Stimulated activated CD4-positive, alpha-beta T cell treated with anti-CD3 and anti-CD28 coated beads, Interleukin-4, amount 100 ng/mL, for 1 hour (primary cell): ENCODE measurements at places on chromosomes 2 and 18.

- no peak for DNase-seq
Observed at GRCh38 chr18:47829831-47830230, 100.6 kb downstream of the SMAD2 start.

DNA sequence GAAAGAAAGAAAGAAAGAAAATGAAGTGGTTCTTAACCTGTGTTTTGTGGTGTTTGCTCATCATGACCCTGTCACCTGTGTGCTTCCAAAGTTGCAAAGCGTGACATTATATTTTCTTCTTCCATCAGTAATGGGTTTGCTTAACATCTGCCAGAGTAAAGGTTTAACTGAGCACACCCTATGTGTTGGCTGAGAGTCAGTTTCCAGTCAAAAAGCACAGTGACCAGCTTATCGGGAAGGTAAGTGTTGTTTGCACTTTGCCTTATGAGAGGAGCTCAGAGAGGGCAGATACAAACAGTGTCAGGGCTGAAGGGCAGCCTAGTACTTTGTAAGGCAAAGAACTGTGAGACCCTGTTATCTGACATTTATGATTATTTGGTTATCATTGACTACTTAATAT, 406.2 kb upstream of the CWC22 start:
- DNase-seq, result no peak

DNA sequence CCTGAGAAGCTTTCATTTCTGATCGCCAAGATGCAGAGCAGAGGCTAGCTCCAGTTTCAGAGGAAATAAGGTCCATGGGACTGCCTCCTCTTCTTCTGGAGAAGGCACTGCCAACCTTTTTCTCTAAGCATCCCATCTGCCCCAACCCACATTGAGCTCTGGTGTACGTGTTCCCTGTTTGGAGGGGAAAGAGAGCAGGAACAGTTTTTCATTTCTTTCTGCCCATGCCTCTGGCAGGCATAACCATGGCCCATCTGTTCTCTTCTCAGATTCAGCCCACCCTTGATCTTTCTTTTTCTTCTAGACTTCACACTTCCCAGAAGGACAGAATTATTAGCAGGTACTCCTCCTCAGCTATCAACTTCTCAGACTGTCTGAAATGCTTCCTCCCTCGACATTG, 1110.3 kb upstream of the KLHL29 start:
- no peak for DNase-seq

GRCh38 chr2:144086965-144087364, 433.0 kb downstream of the ZEB2 start:
- no peak for DNase-seq

DNA sequence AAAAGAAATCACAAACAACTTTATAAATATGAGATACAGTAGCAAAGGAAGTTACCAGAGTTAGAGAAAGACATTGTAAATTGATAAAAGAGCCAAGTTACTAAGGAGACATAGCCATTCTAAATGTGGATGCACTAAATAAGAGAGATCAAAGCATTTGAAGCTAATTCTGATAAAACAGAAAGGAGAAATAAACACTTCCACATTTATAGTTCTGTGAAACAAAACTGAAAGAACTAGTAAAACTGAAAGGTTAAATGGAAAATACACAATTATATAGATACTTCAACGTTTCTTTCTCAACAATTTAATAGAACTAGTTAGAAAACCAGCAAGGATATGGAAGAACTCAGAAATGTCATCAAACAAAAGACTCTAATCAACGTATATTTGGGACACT, 309.0 kb upstream of the CDH2 start:
- no peak for DNase-seq

DNA sequence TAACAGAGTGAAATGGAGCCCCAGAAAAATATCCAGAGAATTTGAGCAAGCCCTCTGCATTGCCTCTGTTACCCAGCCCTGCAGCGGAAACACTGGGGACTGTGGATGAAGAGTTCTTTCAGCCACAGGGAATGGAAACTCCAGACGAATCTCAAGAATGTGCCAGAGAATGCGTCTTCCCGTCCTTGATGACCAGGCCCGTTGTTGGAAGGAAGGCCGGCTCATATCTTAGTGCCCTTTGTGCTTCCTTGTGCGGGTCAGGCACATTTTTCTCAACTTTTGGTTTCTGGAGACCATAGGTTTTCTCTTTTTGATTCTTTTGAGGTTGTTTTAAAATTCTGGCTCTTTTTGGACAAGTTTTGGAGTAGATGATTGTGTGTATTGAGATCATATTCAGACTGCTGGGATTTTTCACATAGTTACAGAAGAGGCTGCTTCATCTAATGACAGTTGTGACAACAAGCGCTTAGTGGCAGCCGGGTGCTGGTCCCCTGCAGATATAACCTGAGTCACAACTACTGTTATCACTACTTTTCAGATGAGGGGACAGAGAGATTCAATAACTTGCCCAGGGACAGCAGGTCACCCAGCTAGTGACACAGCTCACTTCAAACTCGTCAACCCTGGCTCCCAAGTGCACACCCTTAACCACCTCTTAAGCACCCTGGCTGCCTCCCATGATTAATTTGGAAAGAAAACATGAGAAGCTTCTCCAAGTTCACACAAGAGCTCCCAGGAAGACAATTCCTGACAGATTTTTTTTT, 15.7 kb downstream of the MAL start:
- no peak for DNase-seq

DNA sequence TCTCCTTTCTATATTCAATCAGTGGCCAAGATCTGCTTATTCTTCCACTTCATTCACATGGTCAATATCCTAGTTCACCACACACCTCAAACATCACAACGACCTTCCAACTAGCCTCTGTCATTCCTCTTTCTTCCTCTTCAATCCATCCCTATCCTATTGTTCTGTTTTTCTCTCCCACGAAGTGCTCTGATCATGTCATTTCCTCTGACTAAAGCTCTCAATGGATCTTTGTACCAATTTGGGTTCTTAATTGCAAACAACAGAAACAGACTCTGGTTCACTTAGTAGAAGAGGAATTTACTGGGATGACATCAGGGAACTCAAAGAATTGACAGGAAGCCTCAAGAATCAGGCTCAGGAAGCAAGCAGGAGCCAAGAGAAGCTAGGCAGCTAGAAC, 23.5 kb downstream of the WNT10A start:
- DNase-seq, result no peak

DNA sequence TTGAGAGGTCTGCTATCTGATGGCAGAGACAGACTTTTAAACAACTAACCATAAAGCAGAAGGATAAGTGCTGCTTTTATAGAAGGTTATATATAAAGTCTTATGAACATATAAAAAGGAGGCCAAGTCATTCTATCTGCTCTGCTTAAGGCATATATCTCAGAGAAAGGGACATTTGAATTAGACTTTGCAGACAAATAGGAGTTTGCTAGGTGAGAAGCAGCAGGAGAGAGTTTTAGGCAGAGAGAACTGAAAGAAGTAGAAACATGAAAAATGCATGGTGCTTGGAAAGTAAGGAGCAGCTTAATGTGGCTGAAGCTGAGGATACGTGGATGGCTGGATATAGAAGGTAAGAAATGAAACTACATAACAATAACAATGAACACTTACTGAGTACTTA, 65.4 kb downstream of the LYPD1 start:
- DNase-seq, result no peak

- DNase-seq, result no peak
Observed at GRCh38 chr2:151237422-151238025, 24.1 kb downstream of the RBM43 start.

DNA sequence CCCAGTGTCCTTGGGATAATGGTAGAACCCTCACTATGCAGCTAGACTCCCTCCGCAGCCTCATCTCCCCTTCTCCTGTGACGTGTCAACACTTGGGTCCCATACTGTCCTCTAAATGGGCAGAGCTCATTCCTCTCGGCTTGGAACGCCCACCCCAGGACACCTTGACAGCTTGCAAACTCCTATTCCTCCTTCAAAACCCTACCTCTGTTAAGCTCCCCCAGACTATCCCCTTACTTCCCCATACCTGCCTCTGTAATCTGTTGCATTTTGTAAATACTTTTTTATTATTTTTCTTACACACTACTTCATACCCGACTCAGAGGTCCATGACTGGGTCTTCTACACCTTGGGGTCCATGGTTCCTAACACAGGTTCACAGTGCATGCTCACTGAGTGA, 28.0 kb downstream of the STEAP3 start:
- no peak for DNase-seq

DNA sequence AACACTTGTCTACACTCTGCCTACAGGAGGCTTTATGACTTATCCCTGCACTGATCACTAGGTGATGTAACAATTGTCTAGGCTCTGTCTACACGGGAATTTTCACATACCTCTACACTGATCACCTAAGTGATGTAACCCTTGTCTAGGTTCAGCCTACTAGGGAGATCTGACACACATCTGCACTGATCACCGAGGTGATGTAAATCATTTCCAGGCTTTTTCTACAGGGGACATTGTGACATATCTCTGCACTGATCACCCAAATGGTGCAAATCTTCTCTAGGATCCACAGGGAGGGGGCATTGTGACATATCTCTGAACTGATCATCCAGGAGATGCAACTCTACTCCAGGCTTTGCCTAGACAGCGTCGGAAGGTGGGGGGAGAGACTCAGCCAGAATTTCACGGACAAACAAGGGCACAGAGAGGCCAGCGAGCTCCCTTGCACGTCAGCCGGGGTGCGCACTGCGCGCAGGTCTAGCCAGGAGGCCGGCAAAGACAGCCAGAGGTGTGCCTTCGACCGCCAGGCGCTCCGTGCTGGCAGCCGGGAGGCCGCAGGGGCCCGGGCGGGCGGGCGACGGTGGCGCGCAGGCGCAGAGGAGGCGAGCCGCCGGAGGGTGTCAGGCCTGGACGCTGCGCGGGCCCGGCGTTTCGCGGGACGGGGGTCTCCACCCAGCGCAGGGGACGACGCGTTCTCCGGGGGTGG, 46.9 kb upstream of the USP14 start:
- DNase-seq, result peak; percentile 66

- no peak for DNase-seq
Observed at GRCh38 chr2:10647441-10647840, 42.3 kb downstream of the NOL10 start.

DNA sequence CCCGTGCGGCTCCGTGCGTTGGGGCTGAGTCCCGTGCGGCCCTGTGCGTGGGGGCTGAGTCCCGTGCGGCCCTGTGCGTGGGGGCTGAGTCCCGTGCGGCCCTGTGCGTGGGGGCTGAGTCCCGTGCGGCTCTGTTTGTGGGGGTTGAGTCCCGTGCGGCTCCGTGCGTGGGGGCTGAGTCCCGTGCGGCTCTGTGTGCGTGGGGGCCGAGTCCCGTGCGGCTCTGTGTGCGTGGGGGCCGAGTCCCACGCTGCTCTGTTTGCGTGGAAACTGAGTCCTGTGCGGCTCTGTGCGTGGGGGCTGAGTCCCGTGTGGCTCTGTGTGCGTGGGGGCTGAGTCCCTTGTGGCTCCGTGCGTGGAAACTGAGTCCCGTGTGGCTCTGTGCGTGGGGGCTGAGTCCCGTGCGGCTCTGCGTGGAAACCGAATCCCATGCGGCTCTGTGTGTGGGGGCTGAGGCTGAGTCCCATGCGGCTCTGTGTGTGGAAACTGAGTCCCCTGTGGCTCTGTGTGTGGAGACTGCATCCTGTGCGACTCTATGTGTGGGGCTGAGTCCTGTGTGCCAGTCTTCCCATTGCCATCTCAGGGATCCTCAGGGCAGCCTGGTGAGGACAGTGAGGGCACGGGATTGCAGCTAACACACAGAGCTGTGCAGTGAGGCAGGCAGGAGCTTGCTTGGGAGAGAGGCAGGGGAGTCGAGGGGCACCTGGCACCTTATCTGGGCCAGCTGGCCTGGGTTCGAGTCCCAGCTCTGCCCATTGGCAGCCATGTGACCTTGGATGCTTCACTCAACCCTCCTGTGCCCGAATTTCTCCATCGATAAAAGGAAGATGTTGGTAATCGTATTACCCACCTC, 44.5 kb downstream of the LDLRAD4 start:
- DNase-seq, result no peak

GRCh38 chr18:47586418-47587070, 335.1 kb upstream of the SKOR2 start:
- no peak for DNase-seq

- no peak for DNase-seq
Observed at GRCh38 chr18:35049111-35050027, 8.2 kb downstream of the MAPRE2 start.

GRCh38 chr18:3305354-3305762, 43.4 kb downstream of the MYL12B start:
- DNase-seq, result peak; percentile 12

DNA sequence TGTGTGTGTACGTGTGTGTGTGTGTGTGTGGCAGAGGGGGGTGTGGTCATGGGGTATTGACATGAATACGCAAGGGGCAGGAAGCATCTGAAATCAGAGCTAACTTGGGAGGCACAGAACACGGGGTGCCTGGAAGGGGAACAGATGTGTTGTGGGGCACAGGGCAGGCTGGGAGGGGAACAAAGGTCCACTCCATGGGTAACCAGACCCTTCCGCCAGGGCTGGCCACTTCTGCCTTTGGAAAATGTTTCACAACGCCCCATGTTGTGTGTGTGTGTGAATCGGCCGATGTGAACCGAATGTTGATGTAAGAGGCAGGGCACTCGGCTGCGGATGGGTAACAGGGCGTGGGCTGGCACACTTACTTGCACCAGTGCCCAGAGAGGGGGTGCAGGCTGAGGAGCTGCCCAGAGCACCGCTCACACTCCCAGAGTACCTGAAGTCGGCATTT, at the start of gene SLC11A1:
SLC11A1 (plus strand) TSS at position 358 of the 451 bp plus-strand sequence. CDS start 96 bp downstream, outside the sequence.
- no peak for DNase-seq

GRCh38 chr2:96325041-96325883, at the start of gene ITPRIPL1:
ITPRIPL1 (plus strand) TSS chr2:96325317; CDS start chr2:96325840, 523 bp downstream.
- DNase-seq, result peak; percentile 52

GRCh38 chr2:215929602-215930335, 83.6 kb downstream of the MREG start:
- no peak for DNase-seq

DNA sequence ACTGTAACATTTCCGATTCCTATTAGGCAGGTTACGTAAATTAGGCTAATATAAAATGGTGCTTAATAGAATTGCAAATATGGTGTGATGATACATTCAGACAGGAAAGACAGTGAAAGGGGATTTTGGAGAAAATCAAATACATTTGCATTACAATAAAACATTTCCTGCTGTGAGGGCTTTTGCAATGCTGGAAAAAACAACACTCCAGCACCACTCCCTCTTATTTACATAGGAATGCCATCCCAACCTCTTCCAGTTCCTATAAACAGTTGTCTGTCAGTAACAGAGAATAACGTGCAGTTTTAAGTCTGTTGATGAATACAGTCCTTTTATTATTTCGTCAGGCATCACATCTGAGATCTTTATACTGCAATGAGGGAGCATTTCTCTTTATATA, 298.8 kb upstream of the FANCL start:
- no peak for DNase-seq
